ENCODE measurements at places on chromosomes 2 and 18.

GRCh38 chr18:67969458-67969857, 452.9 kb upstream of the DSEL start:
- DNase-seq, result no peak

GRCh38 chr2:9285385-9285920, 78.8 kb downstream of the ASAP2 start:
- no peak for DNase-seq

GRCh38 chr2:37893327-37893726, 31.8 kb upstream of the RMDN2 start:
- no peak for DNase-seq

DNA sequence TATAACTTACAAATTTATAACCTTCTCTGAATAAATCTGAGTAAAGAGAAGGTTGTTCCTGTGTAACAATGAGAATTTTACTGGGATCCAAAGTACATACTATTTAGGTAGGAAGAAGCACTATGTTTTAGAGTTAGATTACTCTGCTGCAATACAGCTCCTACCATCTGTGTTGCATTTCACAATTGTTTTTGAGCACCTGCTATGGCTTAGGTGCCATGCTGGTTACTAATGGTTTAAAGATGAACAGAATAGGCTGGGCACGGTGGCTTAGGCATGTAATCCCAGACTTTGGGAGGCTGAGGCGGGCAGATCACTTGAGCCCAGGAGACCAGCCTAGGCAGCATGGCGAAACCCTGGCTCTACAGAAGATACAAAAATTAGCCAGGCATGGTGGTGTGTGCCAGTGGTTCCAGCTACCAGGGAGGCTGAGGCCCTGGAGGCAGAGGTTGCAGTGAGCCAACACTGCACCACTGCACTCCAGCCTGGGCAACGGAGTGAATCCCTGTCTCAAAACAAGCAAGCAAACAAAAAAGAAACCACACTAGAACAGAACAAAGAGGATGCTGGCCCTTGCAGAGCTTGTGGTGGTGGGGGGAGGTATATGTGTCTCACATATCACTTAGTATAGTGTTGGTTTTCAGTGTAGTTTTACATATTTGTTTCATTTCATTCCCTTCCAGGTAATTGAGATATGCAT, 56.7 kb downstream of the SPTBN1 start:
- no peak for DNase-seq

DNA sequence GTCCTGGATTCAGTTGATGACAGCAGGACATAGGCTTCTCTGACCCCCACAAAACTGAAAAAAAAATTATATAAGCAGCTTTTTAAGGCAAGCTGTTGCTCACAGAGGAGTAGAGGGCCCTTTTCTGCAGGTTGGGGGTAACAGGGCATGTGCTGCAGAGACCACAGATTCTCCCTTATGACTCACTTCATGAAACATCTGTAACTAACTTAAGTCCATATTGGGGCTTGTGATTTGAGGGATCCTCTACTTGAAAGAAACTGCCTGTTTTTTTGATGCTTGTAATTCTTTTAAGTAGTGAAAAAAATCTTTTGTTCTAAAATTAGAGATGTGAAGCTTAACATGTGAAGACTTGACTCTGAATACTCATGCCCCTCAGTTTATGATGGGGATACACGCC, 33.4 kb downstream of the XRCC5 start:
- DNase-seq, result no peak

DNA sequence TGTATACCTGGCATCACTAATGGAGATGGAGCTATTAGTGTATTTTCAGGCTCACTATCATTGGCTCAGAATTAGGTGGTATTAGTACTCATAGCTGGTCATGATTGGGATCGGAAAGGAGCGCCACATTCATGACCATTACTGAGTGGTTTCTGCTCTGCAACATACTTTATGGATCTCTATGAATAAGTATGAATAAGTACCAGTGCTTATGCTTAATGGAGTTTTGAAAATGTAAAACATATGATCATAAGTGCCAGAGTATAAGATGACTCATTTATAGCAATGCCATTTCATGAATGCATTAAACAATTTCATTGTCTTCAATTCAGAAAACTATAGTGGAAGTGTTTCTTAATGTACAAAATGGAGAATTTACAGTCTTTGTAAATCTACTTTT, 156.7 kb downstream of the GALNT3 start:
- no peak for DNase-seq

- no peak for DNase-seq
Observed at GRCh38 chr2:3754280-3754679, 50.9 kb downstream of the DCDC2C start.

DNA sequence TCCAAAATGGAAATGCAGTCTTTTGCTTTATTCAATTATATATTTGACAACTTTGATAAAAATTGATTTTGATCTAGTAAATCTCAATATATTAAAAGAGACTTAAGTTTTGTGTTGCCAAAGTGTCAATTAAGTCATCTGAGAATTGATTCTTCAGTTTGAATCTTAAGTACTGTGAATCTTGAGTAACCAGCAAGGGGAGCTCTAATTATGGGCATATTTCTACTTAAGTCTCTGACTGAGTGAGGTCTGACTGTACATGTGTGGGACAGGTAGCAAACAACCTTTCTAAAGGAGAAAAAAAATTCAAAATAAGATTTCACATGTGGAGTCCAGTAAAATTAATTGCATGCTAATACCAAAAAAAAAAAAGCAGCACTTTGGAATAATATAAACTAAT, 503.7 kb upstream of the SLC8A1 start:
- no peak for DNase-seq

DNA sequence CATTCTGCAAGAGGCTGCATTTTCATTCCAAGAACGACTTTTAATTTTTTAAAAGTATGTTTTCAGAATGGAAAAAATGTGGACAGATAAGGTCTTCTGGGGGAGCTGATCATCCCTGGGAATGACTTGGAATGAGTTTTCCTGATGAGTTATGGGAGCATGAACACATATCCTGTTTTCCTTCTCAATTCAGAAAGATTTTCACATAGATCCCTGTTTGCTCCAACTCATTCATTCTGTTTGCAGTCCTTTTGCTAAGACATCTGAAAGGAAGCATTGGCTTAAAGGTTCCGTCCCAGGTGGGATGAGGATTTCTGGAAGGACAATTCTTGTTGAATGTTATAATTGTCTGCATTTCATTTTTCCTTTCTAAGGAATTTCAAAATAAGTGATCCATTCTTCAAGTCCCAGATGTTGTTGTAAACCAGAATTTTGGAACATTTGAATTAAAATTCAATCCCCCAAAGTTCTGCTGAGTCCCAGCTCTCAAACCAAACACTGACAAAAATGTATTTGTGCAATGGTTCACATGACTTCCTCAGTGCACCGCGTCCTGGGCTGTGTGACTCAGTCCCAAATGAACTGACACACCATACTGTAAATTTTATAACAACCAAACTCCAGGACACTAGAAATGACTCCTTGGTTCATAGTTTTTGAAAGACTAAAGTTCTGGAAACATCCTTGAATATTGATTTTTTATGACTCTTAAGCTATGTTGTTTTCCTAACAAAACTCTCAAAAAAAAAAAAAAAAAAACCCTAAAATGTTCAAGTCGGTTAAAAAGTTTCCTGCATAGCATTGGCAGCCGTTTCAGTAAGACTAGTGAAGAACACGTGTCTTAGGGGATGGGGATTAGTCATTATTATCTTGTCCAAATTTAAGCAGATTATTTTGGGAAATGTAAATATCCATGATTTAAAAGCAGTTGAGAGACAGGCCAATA, 281.8 kb upstream of the TCF4 start:
- no peak for DNase-seq

DNA sequence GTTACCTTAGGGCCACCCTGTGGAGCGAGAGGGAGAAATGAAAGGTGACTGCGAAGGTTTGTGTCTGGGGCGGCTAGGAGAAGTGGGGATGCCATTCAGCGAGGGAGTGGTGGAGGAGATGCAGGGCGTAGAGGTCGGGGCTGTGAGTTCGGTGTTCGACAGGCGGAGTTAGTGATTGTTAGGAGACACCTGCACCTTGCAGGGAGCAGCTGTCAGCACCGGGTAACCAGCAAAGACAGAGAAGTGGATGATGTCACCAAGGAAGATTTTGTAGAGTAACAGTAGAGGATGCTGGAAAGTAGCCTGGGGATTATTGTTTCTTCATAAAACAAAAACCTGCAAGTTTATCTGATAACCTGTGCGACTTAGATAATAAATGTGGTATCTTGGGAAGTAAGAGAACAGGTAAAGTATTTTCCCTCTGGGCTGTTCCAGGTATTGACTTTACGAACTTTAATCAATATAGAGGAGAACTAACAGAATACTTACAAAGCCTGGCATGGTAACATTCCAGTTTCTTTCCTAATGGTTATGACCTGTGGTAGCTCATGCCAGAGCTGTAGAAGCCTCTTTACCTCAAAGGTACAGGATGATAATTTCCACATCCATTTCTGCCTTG, 63.8 kb downstream of the SPTBN1 start:
- no peak for DNase-seq

GRCh38 chr2:173141666-173142065, 66.0 kb downstream of the MAP3K20 start:
- no peak for DNase-seq

- no peak for DNase-seq
Observed at GRCh38 chr2:208489687-208490086, 83.1 kb downstream of the PTH2R start.

DNA sequence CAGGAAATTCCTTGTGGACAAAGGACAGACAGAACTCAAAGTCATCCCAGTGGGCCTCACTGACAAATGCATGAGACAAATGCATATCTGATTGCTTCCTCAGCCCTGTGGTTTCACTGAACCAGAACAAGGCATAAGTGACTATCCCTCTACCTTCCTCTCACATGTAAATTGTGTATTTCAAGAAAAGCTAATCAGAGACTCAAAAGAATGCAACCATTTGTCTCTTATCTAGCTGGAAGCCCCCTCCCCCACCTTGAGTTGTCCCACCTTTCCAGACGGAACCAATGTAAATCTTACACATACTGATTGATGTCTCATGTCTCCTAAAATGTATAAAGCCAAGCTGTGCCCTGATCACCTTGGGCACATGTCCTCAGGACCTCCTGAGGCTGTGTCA, 102.0 kb upstream of the TMEM200C start:
- no peak for DNase-seq

DNA sequence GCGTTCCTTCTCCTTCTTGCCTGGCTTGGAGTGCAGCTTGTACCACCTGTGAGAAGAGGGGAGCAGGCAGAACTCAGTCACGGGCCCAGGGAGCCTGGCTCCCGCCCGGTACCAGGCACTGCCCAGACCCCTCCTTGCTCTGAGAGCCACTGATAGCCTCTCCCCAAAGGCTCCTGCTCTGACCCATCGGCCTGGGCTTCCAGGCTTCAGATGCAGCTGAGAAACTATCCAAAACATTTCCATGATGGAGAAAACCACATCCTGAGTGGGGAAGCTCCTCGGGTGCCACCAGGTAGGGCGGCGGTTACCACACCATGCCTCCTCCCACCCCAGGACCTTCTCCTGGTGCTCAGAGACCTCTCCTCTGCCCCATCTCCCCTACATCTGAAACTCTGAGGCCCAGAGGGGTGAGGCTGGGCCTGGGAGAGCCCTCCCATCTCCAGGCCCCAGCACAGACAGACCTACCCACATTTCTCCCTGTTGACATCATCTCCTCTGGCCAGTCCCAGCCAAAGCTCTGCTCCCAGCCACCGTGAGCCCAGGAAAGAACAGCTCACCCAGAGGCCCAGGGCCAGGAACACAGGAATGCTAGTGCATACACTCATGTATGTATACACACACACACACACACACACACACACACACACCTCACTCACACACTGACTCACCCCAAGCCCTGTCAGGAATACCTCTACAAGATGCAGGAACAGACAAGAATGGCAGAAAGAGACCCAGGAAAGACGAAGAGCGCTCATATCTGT, 17.9 kb upstream of the SFXN5 start:
- DNase-seq, result no peak

- no peak for DNase-seq
Observed at GRCh38 chr2:171046048-171046560, 114.6 kb downstream of the TLK1 start.

DNA sequence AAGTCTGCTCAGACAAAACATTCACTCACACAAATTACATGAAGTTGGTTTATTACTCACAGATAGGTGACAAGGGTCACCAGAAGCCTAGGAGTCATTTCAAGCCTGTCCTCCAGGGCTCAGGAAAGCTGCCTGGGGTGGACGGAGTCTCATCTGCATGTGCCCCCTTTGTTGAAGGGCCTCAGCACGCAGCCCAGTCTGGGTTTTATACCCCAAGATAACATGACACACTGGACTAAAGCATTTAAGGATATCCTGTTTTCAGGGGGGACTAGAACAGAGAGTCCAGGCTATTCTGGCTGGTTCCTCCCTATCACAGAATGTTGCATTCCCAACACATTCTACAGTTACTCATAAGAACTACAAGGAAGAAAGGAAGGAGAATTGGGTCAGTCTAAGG, 164.7 kb downstream of the MREG start:
- no peak for DNase-seq

DNA sequence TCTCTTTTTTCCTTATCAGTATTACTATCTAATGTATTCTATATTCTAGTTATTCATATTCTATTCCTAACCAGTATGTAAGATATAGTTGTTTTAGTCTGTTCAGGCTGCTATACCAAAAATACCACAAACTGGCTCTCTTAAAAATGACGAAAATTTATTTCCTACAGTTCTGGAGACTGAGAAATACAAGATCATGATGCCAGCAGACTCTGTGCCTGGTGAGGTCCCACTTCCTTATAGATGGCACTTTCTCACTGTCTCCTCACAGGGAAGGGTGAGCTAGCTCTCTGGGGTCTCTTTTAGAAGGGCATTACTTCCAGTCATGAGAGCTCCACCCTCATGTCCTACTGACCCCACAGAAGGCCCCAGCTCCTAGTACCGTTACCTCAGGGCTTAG, 4.8 kb upstream of the ARHGAP15 start:
- no peak for DNase-seq

- DNase-seq, result no peak
Observed at GRCh38 chr2:238894226-238894949, 46.5 kb downstream of the TWIST2 start.

GRCh38 chr2:125561302-125561701, 1094.7 kb upstream of the GYPC start:
- no peak for DNase-seq

DNA sequence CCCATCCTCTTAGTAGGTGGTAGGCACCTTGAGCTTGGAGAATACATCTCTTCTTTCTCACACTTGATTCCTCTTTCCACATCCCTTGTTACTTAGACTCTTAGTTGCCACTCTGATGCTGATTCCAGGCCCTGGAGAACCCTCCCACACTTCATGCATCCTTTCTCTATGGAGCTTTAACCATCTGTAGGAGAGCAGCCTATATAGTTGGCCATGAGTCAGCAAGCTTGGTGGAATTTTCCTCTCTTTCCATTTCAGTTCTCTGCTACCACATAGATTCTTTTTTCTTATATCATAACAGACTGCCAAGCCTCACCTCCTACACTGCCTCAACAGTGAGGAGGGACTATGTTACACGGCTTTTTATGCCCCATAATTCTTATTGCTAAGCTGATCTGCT, 851.6 kb upstream of the CDH2 start:
- no peak for DNase-seq

DNA sequence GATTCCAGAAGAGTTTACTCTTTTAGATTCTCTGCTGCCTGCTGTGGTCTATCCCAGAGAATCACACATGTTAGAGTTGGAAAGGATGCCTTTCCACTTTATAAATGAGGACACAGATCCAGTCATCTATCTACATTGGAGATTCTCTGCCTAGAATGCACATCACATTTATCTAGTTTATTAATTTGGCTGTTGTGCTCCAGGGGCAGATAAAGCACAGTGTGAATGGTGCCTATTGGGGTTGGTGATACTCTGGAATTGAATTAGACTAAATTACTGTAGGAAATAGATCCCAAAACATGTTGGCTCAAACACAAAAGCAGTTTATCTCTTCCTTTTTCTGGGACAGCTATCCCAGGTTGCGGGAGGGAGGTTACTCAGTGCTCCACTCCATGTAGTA, 14.9 kb downstream of the SIX2 start:
- no peak for DNase-seq

Measured in activated T-cell treated with anti-CD3 and anti-CD28 coated beads, Interleukin-2, amount 50 U/mL, for 1 hour (primary cell).